ENCODE measurements at places on chromosomes 5 and 9.

GRCh38 chr9:78930281-78930680 lies 633.4 kb downstream of the PSAT1 start:
- DNase-seq, result no peak

DNA sequence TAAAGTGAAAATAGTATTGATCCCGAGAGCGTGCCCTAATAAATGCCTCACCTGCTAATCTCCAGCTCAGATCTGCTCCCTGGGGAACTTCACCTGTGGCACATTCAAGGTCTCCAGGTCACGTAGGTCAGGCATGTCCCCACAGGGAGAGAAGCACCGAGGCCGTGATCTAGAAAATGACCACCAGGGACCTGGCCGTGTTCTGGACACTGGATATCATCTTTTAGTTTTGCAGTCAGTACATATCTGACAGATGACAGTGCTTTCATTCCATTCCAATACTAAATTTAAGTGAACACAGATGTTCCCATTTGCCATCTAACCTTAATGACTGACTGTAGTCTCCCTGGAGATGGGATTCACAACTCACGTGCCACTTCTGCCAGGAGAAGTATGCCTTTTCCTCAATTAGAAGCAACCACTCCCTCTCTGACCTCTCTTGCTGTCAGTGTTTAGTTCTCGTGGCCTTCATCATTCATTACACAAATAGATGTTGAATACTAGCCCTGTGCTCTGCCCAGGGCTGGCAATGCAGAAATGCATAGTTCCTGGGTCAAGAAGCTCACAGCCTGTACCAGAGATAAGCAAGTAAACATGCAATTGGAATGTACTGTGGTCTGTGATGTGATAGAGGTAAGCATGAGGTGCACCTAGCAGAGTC lies 276.5 kb downstream of the NTRK2 start:
- DNase-seq, result no peak

- no peak for DNase-seq
Measured at GRCh38 chr5:43287493-43287892, 25.7 kb downstream of the HMGCS1 start.

DNA sequence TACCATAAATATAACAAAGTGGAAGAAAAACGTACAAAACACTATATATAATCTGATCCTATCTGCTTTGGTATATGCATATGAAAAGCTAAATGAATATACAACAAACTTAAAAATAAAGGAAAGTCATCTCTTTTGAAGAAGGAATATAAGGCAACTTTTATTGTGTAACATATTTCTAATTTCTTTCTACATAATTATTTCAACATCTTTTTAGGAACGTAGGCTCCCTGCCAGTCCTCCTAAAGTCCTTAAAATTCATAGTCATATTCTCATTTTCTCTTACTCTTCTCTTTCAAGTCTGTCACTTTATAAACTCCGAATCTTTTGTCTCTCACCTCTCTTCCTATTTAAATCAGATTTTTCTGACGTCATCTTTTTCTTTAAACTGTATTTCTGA lies 9.6 kb downstream of the DEPDC1B start:
- no peak for DNase-seq

- DNase-seq, result no peak
Measured at GRCh38 chr9:84061613-84062193, 81.1 kb downstream of the RMI1 start.

Measured in H54 (cell line).